H9 (cell line): ENCODE measurements at places on chromosomes 7 and 10. TPM values are rescaled to one million over a fixed set of nuclear protein-coding genes. Genes with fewer than 3 reads are reported as not detected.

The CALCR gene
- total RNA-seq = 0.44 and 0.52 TPM in 2 replicates

DNA sequence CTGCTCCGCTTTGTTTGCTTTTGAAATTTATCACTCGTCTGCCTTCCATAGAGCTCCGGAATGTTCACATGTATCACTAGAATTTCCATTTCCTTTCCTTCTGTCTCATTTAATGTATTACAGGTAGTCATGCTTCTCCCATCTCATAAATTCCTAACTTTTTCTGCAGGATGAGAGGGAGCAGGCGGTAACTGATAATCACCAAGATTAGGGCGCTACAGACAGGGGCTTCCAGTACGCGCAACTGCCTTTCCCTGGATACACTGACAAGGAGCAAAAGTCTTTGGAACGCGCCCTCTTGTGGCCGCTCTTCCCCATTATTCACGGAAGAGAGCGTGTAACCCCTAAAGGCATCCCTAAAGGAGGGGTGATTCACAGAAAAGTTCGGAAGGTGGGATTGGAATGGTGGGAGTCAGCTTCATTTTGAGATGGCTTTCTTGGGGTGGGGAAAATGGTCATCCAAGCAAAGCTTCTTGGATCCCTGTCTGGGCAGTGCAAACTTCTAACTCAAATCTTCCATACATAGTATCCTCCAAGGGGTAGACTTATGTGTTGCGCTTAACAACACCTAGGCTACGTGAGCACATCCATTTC lies 6.5 kb downstream of the INHBA start:
- no peaks in the 10 kb centered on the region for H3K27me3 ChIP-seq
- H3K36me3 ChIP-seq = no peaks in the 10 kb centered on the region
- no peak overlapping the region for H3K27ac ChIP-seq
- peaks cover 4% of the 10 kb centered on the region; the same call in 1 of the 2 replicates for H3K4me1 ChIP-seq
- H3K4me3 ChIP-seq = no peak overlapping the region
- DNase-seq = peak; percentile 81

- no peak for DNase-seq
- H3K36me3 ChIP-seq = no peaks in the 10 kb centered on the region
- no peak overlapping the region for H3K4me3 ChIP-seq
- 0 out of 2 replicates have a peak, but pooled peaks cover 2% of the 10 kb centered on the region for H3K4me1 ChIP-seq
Measured at GRCh38 chr7:142439739-142440138, 181.9 kb upstream of the PRSS58 start.

GRCh38 chr7:108380517-108380916 lies 75.7 kb downstream of the NRCAM start:
- no peak overlapping the region for H3K27ac ChIP-seq
- DNase-seq = no peak
- H3K4me1 ChIP-seq = no peaks in the 10 kb centered on the region; the same call in 1 of the 2 replicates
- no peak overlapping the region for H3K4me3 ChIP-seq
- H3K36me3 ChIP-seq = no peaks in the 10 kb centered on the region

GRCh38 chr7:25795824-25796235 lies 356.2 kb upstream of the NFE2L3 start:
- H3K4me1 ChIP-seq = no peaks in the 10 kb centered on the region
- no peak overlapping the region for H3K27ac ChIP-seq
- no peaks in the 10 kb centered on the region for H3K36me3 ChIP-seq
- H3K27me3 ChIP-seq = no peaks in the 10 kb centered on the region
